A549 treated with dexamethasone at 1 μM for 4 hours (cell line): ENCODE measurements at places on chromosomes 2 and 18. TPM values are rescaled to one million over a fixed set of nuclear protein-coding genes. Genes with fewer than 3 reads are reported as not detected.

SMC6 gene
- total RNA-seq: 24.8 to 37.4 TPM (median 31.1 TPM) in 5 replicates

GREB1 gene
- total RNA-seq: 2.5 to 3.9 TPM (median 3.3 TPM) in 5 replicates

RAB27B gene
- total RNA-seq: 11.1 to 16.8 TPM (median 15.3 TPM) in 5 replicates

NRP2 gene
- total RNA-seq: 79.1 to 143 TPM (median 133 TPM) in 5 replicates

SIX3 gene
- total RNA-seq: 2.0 to 3.7 TPM (median 3.3 TPM) in 5 replicates

CAPN13 gene
- 0.06 to 0.22 TPM (median 0.12 TPM) in 4 of 5 replicates, not detected in the other for total RNA-seq

PROKR1 gene
- 0.01 to 0.05 TPM (median 0.04 TPM) in 3 of 5 replicates, not detected in the others for total RNA-seq

SCYGR8 gene
- total RNA-seq: not detected in 5 replicates

RNF25 gene
- total RNA-seq: 52.0 to 64.2 TPM (median 55.0 TPM) in 5 replicates

FEV gene
- total RNA-seq: 0.20 TPM in 1 of 5 replicates, not detected in the others

IL36RN gene
- 0.03 to 0.12 TPM in 2 of 5 replicates, not detected in the others for total RNA-seq

TDRD15 gene
- total RNA-seq: not detected in 5 replicates

VWC2L gene
- total RNA-seq: not detected in 5 replicates

NOSTRIN gene
- total RNA-seq: 1.7 to 2.9 TPM (median 2.1 TPM) in 5 replicates

ARHGAP25 gene
- 0.11 to 0.47 TPM (median 0.37 TPM) in 5 replicates for total RNA-seq

SGPP2 gene
- total RNA-seq: 0.46 to 0.84 TPM (median 0.51 TPM) in 5 replicates

SRD5A2 gene
- total RNA-seq: 0.02 to 0.05 TPM (median 0.02 TPM) in 5 replicates

CTAGE1 gene
- not detected in 5 replicates for total RNA-seq

LOXHD1 gene
- total RNA-seq: not detected in 5 replicates

CD302 gene
- 2.1 to 3.2 TPM (median 2.6 TPM) in 5 replicates for total RNA-seq

RFTN2 gene
- 0.01 to 0.08 TPM in 2 of 5 replicates, not detected in the others for total RNA-seq

HPCAL1 gene
- 190 to 299 TPM (median 276 TPM) in 5 replicates for total RNA-seq

EML6 gene
- total RNA-seq: 0.34 to 1.2 TPM (median 1.0 TPM) in 5 replicates

CAB39 gene
- 50.0 to 70.9 TPM (median 64.7 TPM) in 5 replicates for total RNA-seq

FBXO48 gene
- total RNA-seq: 0.43 to 0.64 TPM (median 0.53 TPM) in 5 replicates

PDCD1 gene
- total RNA-seq: 0.03 TPM in 1 of 5 replicates, not detected in the others

SLC9A4 gene
- total RNA-seq: not detected in 5 replicates

FOSL2 gene
- total RNA-seq: 67.6 to 104 TPM (median 93.6 TPM) in 5 replicates

SLC35G4 gene
- not detected in 5 replicates for total RNA-seq

POTEC gene
- total RNA-seq: not detected in 5 replicates

CROCC2 gene
- not detected in 5 replicates for total RNA-seq

UGT1A1 gene
- 0.39 to 1.1 TPM (median 0.87 TPM) in 5 replicates for total RNA-seq

UGT1A4 gene
- 0.07 TPM in 1 of 5 replicates, not detected in the others for total RNA-seq

TUBA4B gene
- 0.12 to 0.20 TPM (median 0.16 TPM) in 3 of 5 replicates, not detected in the others for total RNA-seq

ABCB11 gene
- 0.02 to 0.08 TPM (median 0.06 TPM) in 5 replicates for total RNA-seq

MDH1B gene
- 1.3 to 1.9 TPM (median 1.7 TPM) in 5 replicates for total RNA-seq

PKDCC gene
- total RNA-seq: 19.6 to 26.0 TPM (median 21.8 TPM) in 5 replicates
